ENCODE measurements at places on chromosomes 1 and 21. TPM values are rescaled to one million over a fixed set of nuclear protein-coding genes. Genes with fewer than 3 reads are reported as not detected.

Gene VASH2
- total RNA-seq = 1.9 TPM

Gene RIPK4
- total RNA-seq = 0.55 TPM

Gene ZNF648
- total RNA-seq = not detected

Gene KRTAP13-2
- not detected for total RNA-seq

GRCh38 chr1:71019233-71019969 lies 28.2 kb downstream of the PTGER3 start:
- no peak for DNase-seq

DNA sequence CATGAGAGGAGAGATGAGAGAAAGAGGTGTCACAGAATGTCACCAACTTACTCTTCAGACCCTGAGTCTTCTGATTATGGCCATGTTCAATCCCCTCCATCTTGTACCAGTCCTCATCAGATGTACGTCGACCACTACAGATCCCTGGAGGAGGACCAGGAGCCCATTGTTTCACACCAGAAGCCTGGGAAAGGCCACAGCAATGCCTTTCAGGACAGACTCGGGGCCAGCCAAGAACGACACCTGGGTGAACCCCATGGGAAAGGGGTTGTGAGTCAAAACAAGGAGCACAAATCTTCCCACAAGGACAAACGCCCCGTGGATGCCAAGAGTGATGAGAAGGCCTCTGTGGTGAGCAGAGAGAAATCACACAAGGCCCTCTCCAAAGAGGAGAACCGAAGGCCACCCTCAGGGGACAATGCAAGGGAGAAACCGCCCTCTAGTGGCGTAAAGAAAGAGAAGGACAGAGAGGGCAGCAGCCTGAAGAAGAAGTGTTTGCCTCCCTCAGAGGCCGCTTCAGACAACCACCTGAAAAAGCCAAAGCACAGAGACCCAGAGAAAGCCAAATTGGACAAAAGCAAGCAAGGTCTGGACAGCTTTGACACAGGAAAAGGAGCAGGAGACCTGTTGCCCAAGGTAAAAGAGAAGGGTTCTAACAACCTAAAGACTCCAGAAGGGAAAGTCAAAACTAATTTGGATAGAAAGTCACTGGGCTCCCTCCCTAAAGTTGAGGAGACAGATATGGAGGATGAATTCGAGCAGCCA lies 8.0 kb downstream of the ELOA start:
- no peak for DNase-seq

GRCh38 chr1:236686815-236687160 lies 489 bp downstream of the ACTN2 start:
- no peak for DNase-seq

GRCh38 chr1:234361102-234361603 lies 12.1 kb upstream of the COA6 start:
- DNase-seq = no peak

Gene NHLH1
- total RNA-seq = not detected

DNA sequence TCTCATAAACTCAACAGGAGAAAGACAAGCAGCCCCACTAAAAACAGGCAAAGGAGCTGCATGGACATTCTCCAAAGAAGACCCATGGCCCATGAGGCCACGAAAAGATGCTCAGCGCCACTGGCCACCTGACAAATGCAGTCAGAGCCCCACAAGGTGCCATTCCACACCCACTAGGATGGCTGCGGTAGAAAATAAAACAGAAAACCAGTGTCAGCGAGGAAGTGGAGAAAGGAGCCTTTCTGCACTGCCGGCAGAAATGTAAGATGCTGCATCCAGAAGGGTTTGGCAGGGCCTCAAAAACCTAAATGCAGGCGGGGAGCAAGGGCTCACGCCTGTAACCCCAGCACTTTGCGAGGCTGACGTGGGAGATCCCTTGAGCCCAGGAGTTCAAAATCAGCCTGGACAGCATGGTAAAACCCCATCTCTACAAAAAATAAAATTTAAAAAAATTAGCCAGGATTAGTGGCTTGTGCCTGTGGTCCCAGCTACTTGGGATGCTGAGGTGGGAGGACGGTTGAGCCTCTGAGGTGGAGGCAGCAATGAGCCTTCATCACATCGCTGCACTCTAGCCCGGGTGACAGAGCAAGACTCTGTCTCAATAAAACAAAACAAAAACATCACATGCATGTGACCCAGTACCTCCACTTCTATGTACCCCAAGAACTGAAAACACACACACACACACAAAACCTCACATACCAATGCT lies 4.2 kb downstream of the WNT9A start:
- DNase-seq = no peak

DNA sequence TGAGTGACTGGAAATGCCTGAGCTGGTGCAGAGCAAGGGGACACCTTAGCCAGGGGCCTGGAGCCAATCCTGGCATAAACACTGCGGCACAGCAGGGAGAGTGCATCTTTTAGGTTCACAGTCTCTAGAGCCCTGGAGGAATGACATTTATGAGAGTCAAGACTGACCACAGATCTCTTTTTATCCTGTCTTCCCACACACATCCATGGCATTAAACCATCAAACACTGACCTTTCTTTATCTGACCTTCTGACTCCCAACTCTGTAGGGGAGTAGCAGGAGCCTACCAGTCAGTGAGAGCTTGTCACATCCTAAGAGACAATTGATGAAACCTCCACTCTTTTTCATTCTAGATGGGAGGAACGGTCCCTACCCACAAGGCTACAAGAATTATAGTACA lies 7.9 kb downstream of the CD34 start:
- peak; percentile 10 for DNase-seq

- DNase-seq = no peak
These were observed 156.0 kb upstream of the VAMP3 start for GRCh38 chr1:7615138-7615537.

Gene ALPL
- 0.19 TPM for total RNA-seq

Gene CRNN
- not detected for total RNA-seq

DNA sequence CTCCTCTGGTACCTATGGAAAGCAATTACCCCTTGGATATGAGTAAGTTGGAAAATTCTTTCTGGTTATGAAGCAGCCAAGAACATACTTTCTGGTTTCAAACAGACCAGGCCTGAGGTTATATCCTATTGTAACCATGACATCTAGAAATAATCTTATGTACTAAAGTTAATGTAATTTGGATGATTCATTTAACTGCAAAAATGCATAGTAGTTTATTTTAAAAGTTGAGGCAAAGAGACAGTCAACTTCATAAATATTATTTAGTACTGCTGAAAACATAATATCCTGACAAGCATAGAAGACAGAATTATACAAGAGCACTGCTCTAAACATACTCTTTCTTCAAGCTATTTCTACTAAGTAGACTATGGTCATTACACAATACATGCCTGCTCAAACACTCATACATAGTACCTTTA lies 25.5 kb downstream of the ODF2L start:
- DNase-seq = no peak

GRCh38 chr1:4174291-4175200 lies 274.5 kb upstream of the C1orf174 start:
- no peak for DNase-seq

GRCh38 chr1:87231703-87232367 lies 96.8 kb upstream of the LMO4 start:
- DNase-seq = no peak

DNA sequence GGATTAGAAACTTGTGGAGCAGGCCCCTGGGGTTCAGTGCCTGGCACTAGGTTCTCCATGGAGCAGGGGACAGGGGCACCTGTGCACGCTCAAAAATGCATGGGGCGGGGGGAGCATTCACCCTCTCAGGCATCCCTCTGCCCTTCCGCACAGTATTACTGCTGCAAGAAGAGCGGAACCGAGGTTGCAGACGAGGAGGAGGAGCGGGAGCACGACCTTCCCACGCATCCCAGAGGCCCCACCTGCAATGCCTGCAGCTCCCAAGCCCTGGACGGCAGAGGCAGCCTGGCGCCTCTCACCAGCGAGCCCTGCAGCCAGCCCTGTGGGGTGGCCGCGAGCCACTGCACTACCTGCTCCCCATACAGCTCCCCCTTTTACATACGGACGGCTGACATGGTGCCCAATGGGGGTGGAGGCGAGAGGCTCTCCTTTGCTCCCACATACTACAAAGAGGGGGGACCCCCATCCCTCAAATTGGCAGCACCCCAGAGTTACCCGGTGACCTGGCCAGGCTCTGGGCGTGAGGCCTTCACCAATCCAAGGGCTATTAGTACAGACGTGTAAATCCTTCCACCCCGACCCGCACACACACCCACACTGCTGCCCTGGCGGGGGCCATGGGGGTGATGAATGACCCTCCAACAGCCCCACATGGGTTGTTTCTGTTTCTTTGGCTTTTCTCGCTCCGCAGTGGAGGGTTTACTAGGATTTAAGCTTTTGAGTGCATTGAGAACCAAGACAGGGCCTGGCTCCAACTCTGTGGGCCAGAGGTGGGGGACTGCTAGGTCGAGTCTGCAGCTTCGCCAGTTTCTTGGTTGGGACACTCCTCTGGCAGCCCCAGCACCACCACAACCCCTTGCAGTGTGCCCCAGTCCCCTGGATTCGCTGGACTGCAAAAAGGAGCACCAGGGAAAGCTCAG lies 63.7 kb downstream of the TOR1AIP2 start:
- no peak for DNase-seq

DNA sequence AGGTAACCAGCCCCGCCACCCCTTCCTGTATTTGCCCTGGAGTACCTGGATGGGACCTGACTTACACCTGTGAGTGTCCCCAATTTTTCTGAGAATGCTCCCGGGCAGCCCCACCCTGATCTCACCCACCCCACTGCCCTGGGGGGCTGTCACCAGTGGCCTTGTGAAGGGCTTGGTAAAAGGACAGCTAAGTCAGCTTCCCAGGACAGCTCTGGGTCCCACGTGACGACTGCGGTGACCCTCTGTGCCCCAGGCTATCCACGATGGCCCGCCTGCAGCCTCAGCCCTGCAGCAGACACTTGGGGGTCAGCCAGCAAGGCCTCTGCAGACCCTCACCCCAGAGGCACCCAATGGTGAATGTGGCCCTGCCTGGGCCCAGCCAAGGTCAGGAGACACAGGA lies 5.6 kb downstream of the SRM start:
- DNase-seq = no peak

Gene HPCA
- total RNA-seq = not detected

Gene RXRG
- total RNA-seq = not detected

DNA sequence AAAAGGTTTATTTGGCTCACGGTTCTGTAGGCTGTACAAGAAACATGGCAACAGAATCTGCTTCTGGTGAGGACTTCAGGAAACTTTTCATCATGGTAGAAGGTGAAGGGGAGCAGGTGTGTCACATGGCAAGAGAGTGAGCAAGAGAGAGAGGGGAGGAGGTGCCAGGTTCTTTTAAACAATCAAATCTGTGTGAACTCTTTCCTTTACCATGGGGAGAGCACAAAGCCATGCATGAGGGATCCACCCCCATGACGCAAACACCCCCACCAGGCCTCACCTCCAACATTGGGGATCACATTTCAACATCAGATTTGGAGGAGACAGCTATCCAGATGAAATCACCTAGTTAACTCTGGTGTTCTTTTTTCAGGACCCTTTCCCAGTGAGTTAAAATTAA lies 103.6 kb downstream of the GALNT2 start:
- DNase-seq = no peak

Gene LRIG2
- total RNA-seq = 6.3 TPM

GRCh38 chr1:179300112-179300511 lies 6.5 kb downstream of the SOAT1 start:
- DNase-seq = no peak

- no peak for DNase-seq
These were observed 92.0 kb upstream of the PRMT6 start for GRCh38 chr1:106964495-106964894.

DNA sequence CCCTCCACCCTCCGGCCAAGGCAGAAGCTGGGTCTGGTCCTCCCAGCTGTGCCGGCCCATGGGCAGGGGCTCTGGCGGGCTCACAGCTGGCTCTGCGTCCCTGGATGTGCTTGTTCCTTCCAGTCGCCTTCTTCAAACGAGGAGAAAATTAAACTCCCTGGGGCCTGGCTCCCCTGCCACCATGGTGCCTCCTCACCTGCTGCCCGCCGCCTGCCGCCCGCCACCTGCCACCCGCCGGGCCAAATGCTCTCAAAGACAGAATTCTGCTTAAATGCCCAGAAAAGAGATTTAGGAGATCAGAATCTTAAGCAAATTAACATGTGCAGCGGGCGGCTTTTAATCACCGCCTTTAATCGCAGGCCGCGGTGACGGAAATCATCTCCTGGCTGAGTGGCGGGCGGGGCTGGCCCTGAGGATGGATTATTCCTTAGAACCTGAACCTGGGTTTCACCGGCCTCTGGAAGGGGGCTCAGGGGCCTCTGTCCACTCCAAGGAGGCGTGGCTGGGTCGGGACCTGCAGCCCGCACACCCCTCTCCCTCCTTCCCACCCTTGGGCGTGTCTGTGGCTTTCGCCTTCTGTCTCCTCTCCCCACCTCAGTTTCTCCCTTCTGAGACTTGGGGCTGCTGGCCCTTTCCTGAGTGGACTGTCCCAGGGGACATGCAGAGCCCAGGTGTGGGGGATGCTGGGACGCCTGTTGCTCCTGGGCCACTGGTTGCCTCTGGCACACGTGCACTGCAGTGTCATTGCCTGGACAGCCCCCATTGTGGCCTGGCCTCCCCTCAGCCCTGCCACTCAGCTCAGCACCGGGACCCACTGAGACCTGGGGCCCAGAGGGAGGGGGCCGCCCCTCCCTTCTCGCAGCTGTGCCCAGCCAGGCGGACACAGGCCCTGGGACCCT lies 10.5 kb upstream of the PLCH2 start:
- no peak for DNase-seq

GRCh38 chr1:157577420-157577819 lies 20.5 kb downstream of the FCRL4 start:
- no peak for DNase-seq

Gene APOBEC4
- not detected for total RNA-seq

DNA sequence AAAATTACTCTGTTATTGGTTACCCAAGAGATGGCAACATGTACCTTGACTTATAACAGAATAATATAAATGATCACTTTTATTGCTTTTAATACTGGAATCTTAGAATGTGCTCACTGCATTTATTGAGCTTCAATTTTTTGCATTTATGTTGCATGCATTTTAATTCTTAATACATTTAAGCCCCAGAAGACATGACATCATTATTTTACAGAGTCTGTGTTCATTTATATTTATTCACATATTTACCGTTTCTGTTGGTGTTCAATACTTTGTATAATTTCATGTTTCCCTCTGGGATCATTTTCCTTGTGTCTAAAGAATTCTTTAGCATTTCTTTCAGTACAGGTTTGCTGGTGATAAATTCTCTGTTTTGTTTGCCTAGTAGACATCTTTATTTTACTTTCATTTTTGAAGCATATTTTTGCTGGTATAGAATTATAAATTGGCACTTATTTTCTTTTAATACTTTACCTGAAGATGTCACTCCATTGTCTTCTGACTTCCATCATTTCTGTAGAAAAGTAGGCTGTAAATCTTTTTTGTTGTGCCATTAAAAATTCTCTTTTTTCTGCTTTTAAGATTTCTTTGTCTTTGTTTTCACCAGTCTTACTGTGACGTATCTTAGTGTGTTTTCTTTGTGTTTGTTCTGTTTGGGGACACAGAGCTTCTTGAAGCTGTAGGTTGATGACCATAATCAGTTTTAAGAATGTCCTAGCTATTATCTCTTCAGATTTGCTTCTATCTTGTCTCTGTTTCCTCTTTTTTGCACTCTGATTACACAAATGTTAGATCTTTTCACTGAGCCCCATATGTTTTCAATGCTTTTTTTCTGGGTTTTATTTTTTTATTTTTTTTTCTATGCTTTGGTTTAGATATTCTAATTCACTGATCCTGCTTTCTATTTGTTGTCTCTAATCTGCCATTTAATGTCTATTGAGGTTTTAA lies 26.9 kb downstream of the DISP3 start:
- DNase-seq = no peak

Gene PLA2G2F
- not detected for total RNA-seq

Gene CHRM3
- 5.1 TPM for total RNA-seq

Gene LMX1A
- total RNA-seq = not detected

- DNase-seq = no peak
These were observed 277.9 kb downstream of the LRRC7 start for GRCh38 chr1:69845655-69846054.
